ENCODE measurements at places on chromosomes 5 and 9. TPM values are rescaled to one million over a fixed set of nuclear protein-coding genes. Genes with fewer than 3 reads are reported as not detected.

GRCh38 chr5:58458743-58459145 is 1.1 kb downstream of the PLK2 start:
- DNase-seq = no peak

GRCh38 chr5:150174285-150174684 is 7.7 kb downstream of the CDX1 start:
- DNase-seq = no peak

DNA sequence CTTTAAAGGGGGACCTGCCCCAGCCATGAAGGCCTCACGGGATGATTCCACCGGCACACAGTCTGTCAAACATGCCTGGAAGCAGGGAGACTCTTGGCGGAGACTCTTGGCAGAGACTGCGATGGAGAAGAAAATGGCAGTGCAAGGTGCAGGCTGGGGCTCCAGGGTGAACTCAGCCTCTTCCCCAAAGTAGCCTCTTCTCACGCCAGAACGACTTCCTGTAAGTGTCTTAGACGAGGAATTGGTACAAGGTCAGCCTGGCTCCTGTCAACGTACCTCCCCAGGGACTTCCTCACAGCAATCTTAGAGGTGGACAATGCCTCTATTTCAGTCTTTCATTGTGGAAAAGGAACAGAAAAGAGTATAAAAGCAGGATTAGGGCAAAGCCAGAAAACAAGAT is 109.3 kb downstream of the UGCG start:
- DNase-seq = no peak

DNA sequence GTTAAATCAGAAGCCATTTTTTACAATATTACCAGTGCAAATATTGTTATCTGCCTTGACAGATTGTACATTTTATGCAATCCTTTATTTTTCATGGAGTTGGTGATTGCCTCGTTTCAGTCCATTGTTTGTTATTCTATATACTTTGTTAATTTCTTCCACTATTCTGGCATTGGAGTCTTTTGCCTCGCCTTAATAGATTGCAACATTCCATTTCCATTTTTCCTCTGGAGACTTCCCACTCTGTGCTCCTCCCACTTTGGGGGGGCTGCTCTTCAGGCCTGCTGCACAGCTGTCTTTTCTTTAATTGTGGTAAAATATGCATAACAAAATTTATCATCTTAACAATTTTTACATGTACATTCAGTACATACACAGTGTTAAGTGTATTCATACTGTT is 4.4 kb upstream of the DCAF10 start:
- DNase-seq = no peak

DNA sequence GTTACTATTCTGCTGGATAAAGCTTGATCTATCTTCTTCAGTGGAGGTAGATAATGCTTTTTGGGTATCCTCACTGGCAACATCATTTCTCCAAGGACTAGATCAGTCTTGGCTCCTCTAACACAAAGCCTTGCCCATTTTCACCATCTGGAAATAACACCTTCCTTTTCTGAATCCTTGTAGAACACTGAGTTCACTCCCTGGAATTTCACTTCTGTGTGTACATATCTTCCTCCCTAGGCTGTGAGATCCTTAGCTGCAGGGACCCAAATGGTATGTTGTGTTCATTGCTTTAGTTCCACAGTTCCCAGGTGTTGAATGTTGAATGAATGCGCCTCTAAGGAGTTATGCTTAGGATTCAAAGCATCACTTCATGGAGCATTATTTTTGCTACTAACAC is 16.7 kb upstream of the SLC36A1 start:
- DNase-seq = no peak

DNA sequence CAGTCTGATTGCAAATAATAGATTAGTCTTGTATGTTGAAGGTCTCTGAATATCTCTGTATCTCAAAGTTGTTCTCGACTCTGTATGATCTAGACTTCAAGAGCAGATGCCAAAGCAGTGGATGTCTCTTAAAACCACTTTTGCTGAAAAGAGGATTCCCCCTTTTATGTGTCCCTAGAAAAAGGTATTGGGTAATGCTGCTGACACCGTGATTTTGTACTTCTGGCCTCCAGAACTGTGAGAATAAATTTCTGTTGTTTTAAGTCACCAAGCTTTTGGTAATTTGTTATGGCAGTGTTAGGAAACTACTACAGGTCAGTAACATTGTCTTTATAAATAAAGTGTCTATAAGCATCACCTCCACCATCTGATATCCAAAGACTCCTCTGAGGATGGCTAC is 85.3 kb upstream of the PIK3R1 start:
- no peak for DNase-seq

Gene LCN6
- not detected for polyA plus RNA-seq

All from muscle of leg (tissue), 16 donors.